ENCODE measurements at places on chromosomes 12 and 14.
A peak's percentile ranks its signal among the peaks of the same experiment; 100 is the strongest.

DNA sequence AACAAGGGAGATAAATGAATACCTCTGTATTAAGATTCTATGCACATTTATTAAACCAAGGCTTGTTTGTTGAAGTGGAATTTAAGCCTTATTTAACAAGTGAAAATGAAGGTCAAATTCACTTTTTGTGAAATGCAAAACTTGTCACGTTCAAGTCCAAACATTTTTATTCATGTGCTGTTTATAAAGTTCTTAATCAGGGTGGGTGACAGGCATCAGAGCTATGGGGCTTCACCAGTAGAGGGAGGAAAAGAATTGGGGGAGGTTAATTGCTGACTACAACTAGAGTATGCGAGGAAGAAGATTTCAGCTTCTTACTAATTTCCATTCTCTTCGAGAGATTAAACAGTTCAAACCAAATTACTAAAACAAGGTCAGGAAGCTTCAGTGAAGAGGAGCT, 9.7 kb downstream of the MOK start:
- no peak for DNase-seq

DNA sequence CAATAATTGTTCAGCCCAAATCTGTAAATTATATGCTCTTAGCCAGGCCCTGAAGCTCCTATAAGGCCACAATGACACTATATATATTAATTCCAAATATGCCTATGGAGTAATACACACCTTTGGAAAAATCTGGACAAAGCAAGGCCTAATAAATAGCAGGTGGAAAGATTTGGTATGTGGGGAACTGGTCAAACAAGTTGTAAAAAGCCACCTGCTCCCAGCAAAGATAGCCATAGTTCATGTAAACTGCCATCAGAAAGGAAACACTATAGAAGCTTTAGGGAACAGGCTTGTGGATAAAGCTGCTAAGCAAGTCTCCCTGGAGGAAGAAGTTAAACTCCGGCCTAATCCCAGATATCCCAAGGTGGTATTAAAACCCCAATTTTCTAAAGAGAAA, 29.7 kb downstream of the PRMT8 start:
- no peak for DNase-seq

DNA sequence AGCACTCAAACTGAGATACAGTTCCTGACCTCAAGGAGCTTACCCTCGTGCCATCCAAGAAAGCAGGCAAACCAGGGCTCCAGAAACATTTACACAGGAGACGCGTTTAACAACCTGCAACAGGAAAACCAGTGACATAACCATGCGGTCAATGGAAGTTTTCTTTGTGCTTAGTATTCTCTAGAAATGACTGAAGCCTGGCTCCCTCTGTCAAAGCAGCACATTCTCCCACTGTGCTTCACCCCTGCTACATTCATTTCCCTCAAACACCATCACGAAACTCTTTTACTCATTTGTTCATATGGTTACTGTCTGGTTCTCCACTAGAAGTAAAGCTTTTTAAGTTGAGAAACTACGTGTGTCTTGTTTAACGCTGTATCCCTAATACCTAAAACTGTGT, 161.3 kb upstream of the CCND2 start:
- no peak for DNase-seq

- no peak for DNase-seq
These were observed 375.0 kb downstream of the TRHDE start for GRCh38 chr12:72647139-72647538.

DNA sequence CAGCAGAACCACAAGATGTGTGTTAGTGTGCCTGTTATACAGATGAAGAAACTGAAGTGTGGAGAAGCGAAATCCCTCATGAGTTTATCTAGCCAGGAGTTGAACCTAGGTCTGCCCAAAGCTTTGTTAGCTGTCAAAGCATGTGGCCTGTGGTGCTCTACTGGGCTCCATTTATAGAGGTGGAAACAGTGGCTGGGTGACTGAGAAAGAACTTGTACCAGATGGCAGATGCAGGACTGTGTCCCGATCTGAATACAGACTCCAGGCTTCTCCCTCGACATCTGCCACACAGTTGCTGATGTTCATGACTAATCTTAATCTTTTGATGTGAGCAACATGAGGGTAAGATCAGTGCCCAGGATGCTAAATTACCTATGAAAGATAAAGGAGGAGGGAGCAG, 89.1 kb downstream of the C12orf75 start:
- no peak for DNase-seq

DNA sequence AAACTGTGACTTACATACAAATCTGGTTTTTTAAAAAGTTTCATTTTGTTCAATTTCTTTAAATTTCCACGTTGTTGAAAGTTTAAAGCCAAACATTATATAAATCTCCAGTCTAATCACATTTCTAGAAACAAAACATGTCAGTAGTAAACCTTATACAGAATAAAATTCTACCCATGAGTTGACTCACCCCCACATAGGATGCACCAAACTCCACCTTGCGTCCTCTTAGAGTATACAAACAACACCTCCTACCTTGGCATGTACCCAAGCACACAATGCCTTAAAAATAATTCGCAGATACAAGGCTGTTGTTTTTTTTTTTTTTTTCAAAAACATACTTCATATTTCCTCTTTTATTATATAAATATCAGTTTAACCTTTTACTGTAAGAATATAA, 3.3 kb downstream of the FBXL14 start:
- peak; percentile 65 for DNase-seq

- no peak for DNase-seq
These were observed 735 bp downstream of the RNASE6 start for GRCh38 chr14:20781803-20782202.

DNA sequence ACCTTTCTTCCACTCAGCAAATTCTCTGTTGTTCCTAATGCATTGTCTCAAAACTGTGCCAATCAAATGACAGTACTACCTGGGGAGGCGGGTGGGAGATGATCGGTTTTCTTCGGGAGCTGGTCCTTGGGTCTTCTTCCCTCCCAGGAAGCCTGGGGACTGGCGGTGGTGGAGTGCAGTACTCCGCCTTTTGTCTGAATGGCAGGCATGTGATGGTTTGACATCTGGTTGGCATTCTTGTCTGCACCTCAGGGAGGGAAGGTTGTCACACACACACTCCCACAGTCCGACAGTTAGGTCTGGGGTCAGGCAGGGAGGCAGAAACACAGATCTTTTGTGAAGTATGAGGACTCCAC, 114.8 kb downstream of the SNAPC1 start:
- no peak for DNase-seq

DNA sequence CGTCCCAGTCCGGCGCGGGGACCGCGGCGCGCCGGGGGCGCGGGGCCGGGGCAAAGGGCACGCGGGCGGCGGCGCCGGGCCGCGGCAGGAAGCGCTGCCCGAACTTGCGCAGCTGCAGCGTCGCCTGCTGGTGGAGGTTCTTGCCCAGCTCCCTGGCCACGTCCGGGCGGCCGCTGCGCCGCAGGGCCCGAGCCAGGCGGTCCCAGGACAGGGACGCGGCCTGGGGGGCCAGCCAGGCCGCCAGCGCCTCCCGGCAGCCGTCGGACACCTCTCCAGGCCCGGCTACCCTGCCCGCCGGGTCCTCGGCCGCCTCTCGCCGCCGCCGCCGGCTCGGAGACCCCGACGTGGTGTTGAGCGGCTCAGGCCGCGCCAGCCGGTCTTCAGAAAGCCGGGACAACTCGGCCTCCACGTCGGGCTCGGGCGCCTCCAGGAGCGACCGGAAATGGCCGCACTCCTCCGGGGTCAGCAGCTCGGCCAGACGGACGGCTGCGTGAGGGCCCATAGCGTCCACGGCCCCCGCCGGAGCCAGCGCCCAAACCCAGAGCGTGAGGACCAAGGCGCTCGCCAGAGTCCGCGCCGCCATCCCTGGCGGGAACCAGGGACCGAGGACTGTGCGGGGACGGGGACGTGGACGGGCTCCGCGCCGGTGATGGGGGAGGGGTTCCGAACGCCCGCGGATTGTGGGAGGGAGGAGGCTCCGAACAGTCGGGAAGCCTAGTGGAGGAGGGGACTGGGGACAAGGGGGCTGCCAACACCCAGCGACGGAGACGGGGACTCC, 34.0 kb downstream of the FIGNL2 start:
- DNase-seq = peak; percentile 63

GRCh38 chr14:21092273-21093011, 6.0 kb downstream of the ZNF219 start:
- peak; percentile 89 for DNase-seq

- DNase-seq = no peak
These were observed 33.2 kb downstream of the AKAP3 start for GRCh38 chr12:4615667-4616066.

DNA sequence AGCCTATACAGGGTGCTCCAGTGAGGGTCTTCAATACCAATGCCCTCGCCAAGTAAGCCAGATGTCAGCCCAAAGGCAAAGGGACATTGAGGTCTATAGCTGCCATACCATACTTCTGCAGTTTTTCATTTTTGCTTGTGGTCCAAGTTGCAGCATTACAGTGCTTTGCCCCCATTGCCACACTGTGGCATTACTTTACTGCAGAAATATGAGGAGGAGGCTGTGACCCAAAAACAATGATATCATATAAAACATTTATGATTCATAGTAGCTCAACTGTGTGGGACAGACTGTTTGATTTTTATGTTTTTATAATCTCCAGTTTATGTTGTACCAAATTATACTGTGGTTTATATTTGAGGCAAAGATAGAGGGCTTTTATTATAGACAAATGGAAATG, 64.1 kb downstream of the KIAA0586 start:
- DNase-seq = no peak

GRCh38 chr14:23439107-23439835, 3.8 kb upstream of the MYH7 start:
- DNase-seq = no peak

- DNase-seq = no peak
These were observed 935 bp downstream of the TBC1D30 start for GRCh38 chr12:64825143-64826021.

- peak; percentile 59 for DNase-seq
These were observed 1.7 kb upstream of the TNS2 start for GRCh38 chr12:53048033-53048779.

DNA sequence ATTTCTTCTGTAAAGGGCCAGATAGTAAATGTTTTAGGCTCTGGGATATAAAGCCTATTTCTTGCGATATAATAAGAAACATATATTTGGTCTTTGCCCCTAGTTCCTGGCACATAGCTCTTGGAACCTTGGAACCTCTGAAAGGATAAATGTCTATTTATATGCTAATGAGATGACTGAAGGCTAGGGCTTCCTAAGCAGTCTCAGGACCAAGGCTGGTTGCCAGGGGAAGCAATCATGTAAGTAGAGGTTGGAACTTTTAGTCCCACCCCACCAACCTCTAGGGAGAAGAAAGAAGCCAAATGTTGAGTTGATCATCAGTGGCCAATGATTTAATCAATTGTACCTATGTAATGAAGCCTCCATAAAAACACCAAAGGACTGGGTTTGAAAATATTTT, 26.6 kb upstream of the NFYB start:
- no peak for DNase-seq

- no peak for DNase-seq
These were observed 70.3 kb downstream of the STAB2 start for GRCh38 chr12:103657331-103657730.

DNA sequence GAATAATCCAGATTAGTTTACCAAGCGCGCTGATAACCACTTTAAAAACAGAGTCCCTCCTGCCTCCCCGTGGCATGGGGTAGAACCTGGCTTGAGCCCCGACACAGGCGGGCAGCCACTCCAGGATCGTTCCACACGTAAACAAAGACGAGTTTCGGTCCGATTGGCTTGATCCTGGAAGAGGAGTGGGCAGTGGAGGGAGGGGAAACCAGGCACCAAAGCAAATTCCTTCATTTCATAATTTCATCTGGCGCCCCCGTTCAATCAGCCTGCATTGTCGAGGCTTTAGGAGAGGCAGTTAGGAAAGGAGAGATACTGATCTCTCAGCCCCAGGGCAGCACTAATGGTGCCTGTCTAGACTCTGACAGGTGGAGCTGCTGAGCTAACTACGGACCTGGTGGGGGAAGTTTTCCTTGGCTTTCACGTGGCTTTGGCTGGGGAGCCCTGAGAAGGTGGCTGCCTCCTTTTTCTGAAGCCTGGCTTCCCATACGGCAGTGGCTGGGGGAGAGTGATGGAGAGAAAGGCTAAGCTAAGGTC, 751 bp upstream of the GPRC5A start:
- DNase-seq = peak; percentile 83

GRCh38 chr12:84689638-84690037, 223.0 kb downstream of the SLC6A15 start:
- DNase-seq = no peak

GRCh38 chr12:130490674-130491073, 153.0 kb downstream of the PIWIL1 start:
- no peak for DNase-seq

- DNase-seq = no peak
These were observed 44.8 kb upstream of the PRMT8 start for GRCh38 chr12:3446235-3446634.

GRCh38 chr14:74621556-74621955, 9.5 kb upstream of the LTBP2 start:
- no peak for DNase-seq

GRCh38 chr12:15212930-15213329, 8.3 kb downstream of the RERG start:
- no peak for DNase-seq

- DNase-seq = peak; percentile 87
These were observed 80.8 kb upstream of the ACTN1 start for GRCh38 chr14:69059658-69060623.

- DNase-seq = no peak
These were observed 166.0 kb downstream of the SLC38A4 start for GRCh38 chr12:46659824-46660223.

DNA sequence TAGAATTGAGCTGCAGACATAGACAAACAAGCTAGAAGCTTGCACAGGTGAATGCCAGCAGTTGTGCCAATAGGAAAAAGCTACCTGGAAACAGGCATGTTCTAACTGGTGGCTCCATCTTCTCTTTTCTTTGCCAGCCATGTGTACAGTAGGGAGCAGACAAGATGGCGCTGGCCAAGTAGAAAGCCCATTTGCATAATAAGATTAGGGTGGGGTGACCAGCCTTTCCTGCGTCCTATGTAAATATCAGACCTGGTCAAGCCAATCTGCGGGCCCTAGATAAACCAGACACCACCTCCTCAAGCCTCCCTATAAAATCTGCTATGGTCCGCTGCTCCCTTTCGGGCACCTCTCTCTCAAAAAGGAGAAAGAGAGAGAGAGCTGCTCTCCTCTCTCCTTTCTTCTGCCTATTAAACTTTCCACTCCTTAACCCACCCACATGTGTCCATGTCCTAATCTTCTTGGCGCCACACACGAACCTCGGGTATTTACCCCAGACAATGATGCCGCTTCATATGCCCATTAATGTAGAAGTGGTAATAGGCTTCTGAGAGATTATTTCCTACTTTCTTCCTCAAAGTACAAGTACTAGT, 201.0 kb downstream of the SLC25A21 start:
- DNase-seq = no peak

GRCh38 chr12:39902821-39903220, 203.1 kb downstream of the SLC2A13 start:
- no peak for DNase-seq

DNA sequence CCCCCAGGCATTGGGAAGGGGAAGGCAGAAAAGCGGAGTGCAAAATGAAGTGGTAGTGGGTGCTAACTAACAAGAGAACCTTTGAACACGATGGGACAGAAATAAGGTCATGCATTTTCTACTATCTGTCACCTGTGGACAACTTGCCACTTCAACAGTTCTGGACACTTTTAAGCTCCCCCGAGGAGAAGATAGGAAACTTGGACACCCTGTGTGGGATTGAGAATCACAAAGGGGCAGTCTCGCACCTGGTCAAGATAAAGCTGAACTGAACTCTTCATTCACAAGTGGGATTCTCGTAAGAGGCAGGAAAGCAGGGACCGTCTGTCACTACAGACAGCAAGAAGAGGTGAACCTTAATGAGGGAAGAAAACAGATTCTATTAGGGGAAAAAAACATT, 51.6 kb downstream of the EIF2S3B start:
- no peak for DNase-seq

- no peak for DNase-seq
These were observed 82.8 kb upstream of the MDM1 start for GRCh38 chr12:68414988-68415387.

- peak; percentile 79 for DNase-seq
These were observed 25.8 kb downstream of the DACT1 start for GRCh38 chr14:58663494-58664111.

Data from urothelium cell line (cell line).